ENCODE measurements at places on chromosomes 3 and 15.

- no peak for DNase-seq
These were observed 215.3 kb downstream of the MEIS2 start for GRCh38 chr15:36884936-36885635.

DNA sequence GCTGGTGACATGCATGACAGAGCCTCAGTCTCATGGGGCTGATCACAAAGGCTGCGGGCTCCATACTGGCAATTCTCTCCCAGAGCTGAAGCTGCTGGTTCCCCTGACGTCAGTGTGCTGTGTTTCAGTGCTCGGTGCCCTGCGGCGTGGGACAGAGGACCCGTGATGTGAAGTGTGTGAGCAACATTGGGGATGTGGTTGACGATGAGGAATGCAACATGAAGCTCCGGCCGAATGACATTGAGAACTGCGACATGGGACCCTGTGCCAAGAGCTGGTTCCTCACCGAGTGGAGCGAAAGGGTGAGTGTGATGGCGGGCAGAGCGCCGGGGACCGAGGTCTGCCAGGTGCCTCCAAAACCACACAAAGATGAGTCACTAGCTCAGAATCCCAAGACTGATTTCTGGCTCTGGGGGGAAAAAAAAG is 62.0 kb upstream of the NR2E3 start:
- DNase-seq, result no peak

DNA sequence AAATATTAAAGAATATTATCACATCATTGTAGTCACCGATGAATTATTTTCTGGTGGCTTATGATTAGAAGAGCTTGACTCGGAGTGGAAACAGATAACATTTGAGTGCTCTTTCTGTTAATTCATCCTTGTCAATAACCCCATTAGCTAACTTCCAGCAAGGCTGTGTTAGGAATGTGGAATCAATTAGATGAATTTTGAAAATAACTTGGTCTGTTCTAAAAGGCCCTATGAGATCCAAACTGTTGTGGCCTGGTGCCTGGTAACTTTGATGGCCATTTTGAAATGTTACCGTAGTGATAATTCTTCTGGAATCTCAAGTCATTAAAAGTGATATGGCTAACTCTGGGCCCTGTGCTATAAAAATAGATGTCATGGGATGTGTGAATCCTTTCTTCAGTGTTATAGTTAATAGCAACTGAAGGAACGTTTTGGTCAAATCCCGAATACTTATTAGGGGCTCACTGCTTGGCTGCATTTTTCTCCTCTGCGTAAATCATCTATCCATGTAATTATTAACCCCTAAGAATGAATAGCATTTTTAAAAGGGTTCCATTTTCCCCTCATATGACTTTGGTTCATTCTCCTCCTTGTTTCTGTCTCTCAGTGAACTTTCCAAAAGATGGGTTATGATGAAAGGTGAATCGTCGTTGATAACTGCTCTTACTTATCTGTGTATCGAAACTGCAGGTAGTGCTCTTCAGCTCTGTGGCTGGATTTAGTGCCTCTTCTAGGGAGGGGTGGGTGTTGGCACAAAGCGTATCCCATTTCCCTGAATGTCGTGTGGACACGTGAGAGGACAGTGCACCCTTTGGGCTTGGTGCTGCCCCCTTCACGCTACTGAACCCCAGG is 82.7 kb downstream of the IGF1R start:
- DNase-seq, result no peak

DNA sequence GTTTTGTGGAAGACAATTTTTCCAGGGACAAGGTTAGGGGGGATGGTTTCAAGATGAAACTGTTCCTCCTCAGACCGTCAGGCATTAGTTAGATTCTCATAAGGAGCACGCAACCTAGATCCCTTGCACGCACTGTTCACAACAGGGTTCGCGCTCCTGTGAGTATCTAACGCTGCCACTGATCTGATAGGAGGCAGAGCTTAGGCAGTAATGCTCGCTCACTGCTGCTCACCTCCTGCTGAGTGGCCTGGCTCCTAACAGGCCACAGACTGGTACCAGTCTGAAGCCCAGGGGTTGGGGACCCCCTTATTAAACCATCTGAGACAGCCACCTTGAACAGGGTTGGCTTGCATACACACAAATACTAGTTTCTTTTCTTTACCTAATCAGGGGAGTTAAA is 13.5 kb upstream of the IMPG2 start:
- no peak for DNase-seq

GRCh38 chr15:62853114-62853840 is 189.3 kb upstream of the TPM1 start:
- DNase-seq, result no peak

DNA sequence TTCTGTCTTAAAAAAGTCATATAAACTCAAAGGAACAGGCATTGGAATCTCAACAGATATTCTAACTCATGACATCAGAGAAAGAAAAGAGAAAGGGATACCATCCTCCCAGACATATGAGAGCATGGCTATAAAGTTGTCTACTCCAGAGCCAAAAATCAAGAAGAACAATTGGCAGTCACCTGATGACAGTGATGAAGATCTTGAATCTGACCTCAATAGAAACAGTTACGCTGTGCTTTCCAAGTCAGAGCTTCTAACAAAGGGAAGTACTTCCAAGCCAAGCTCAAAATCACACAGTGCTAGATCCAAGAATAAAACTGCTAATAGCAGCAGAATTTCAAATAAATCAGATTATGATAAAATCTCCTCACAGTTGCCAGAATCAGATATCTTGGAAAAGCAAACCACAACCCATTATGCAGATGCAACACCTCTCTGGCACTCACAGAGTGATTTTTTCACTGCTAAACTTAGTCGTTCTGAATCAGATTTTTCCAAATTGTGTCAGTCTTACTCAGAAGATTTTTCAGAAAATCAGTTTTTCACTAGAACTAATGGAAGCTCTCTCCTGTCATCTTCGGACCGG is 35.9 kb downstream of the UNC13C start:
- DNase-seq, result no peak

- DNase-seq, result no peak
These were observed 151.4 kb downstream of the IGF1R start for GRCh38 chr15:98799461-98800390.

GRCh38 chr3:88034491-88035275 is 24.1 kb downstream of the CGGBP1 start:
- no peak for DNase-seq

DNA sequence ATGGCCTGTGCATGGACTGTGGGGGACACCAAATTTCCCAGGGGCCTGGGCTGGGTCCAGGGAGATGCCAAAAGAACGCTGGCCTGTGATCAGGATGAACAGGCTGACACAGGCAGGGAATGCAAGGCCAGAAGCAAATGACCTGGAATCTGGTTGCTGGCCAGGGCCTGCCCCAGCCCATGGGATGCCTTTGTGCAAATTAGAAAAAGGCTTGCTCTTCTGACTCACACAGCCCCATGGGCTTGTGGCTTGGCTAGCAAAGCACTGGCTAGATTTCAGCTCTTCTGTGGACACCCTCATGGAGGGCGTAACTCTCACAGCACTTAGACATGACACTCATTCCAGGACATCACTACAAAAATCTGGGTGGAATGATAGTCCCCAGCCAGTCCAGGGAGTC is 356.0 kb downstream of the SHQ1 start:
- DNase-seq, result no peak

GRCh38 chr3:183526838-183527427 is 28.6 kb downstream of the KLHL6 start:
- no peak for DNase-seq

DNA sequence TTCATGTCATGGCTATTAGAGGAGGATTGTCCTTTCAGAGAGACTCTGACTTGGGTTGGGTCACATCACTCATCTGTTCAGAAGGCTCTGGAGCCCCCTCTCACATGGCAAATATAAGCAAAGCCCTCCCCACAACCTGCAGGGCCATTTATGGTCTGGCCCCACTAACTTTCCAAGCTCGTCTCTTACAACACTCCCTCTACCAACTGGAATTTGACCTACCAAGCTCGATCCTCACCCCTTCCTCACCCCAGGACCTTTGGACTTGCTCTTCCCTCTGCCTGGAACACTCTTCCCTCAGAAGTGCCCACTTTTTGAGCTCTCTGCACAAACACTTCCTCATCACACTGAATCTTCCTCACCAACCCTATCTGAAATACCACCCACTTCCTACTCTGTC is 14.2 kb upstream of the PXYLP1 start:
- DNase-seq, result no peak

- no peak for DNase-seq
These were observed 3.9 kb upstream of the PAK2 start for GRCh38 chr3:196735751-196736150.

DNA sequence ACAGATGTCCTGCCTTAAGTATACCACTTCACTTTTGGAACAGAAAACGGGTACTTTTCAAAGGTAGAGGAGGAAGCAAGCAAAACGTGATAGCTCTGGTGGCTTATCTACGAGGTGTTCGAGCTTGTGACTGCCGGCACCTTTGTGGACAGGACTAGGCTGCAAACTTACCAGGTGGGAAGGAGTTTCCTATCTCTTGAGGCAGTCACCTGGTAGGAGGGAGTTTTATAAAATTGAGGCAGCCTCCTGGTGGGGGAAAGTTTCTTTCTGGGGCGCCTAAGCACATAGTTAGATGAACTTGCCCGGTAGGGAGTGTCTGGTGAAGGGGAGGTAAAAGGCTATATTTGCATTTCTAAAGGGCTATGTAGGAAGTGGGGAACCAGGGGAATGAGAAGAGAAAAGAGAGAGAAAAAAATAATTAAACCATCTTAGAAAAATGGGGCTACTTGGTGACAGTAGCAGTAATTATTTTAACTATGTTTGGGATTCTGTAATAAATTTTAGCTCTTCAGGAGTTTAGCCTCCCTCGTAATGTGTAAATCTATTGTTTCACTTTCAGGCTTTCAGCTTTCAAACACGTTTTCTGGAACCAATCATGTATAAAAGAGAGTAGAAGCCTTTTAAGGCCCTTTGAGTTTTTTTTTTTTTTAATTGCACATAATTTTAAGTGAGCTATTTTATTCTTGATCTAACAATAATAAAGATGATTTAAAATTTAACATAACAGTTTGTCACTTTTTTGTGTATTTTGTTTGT is 131.0 kb downstream of the IL5RA start:
- DNase-seq, result no peak

All from CD8-positive, alpha-beta memory T cell (primary cell).